ENCODE measurements at places on chromosomes 4 and X. TPM values are rescaled to one million over a fixed set of nuclear protein-coding genes. Genes with fewer than 3 reads are reported as not detected.
A peak's percentile ranks its signal among the peaks of the same experiment; 100 is the strongest.

DNA sequence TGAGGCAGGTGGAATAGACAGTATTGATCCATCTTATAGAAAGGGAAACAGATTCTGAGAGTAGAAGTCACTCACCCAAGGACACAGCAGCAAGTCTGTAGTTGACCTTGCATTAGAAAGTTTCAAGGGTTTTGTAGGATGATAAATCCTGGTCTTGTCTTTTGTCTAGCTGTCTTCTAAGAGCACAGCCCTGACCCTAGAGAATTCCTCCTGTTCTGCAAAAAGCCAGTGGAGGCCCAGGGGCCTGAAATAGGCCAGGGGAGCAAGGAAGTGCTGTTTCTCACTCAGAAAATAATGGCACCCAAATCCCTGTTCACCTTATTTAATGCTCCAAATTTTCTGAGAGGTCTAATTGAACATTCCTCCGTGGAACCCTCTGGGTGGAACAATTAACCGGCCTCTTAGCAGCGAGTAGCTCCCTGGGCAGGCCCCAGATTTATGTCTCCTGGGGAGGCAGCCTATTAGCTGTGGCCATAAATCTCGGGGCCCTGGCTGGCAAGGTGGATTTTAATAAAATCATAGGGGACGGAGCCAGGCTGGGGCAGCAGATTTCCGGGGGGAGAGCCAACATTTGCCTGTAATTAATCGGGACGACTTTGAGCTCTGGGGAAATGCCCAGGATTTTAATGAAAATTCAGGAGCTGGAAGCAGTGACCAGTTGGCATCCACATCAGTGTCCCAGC lies 49.2 kb upstream of the MSX1 start:
- H3K27ac ChIP-seq, result no peak overlapping the region
- H3K4me3 ChIP-seq, result no peak overlapping the region
- H3K27me3 ChIP-seq, result peaks cover 38% of the 10 kb centered on the region
- H3K36me3 ChIP-seq, result no peaks in the 10 kb centered on the region
- H3K4me1 ChIP-seq, result no peaks in the 10 kb centered on the region
- DNase-seq, result no peak

DNA sequence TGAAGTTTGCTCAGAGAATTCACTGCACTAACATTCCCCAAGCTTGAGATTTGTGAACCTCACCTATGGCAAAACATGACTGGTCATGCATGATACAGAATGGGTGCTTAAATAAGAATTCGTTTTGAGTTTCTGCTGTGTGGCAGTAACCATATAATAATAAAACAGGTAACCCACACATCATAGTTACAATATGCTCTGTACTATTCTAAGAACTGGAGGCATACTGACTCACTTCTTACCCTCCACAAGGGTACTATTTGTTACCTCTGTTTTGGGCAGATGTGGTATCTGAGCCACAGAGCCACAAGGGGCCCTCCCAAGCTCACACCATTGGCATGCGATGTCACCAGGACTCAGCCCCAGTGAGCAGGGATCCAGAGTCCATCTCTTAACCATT lies 17.6 kb downstream of the SLC2A9 start:
- DNase-seq, result no peak
- no peak overlapping the region for H3K4me3 ChIP-seq
- H3K27ac ChIP-seq, result no peak overlapping the region
- no peaks in the 10 kb centered on the region for H3K36me3 ChIP-seq
- H3K27me3 ChIP-seq, result peaks cover 2% of the 10 kb centered on the region

GRCh38 chrX:20315140-20315539 lies 48.4 kb upstream of the RPS6KA3 start:
- no peak overlapping the region for H3K27ac ChIP-seq
- no peaks in the 10 kb centered on the region for H3K36me3 ChIP-seq
- H3K4me3 ChIP-seq, result no peak overlapping the region
- peaks cover 3% of the 10 kb centered on the region for H3K27me3 ChIP-seq
- DNase-seq, result no peak

- H3K36me3 ChIP-seq, result no peaks in the 10 kb centered on the region
- peak overlapping the region; percentile 83 for H3K4me3 ChIP-seq
- no peaks in the 10 kb centered on the region for H3K27me3 ChIP-seq
- peaks cover 62% of the 10 kb centered on the region for H3K4me1 ChIP-seq
- peak overlapping the region; percentile 86 for H3K27ac ChIP-seq
Measured at GRCh38 chrX:136168929-136169735, 21.8 kb downstream of the FHL1 start.

DNA sequence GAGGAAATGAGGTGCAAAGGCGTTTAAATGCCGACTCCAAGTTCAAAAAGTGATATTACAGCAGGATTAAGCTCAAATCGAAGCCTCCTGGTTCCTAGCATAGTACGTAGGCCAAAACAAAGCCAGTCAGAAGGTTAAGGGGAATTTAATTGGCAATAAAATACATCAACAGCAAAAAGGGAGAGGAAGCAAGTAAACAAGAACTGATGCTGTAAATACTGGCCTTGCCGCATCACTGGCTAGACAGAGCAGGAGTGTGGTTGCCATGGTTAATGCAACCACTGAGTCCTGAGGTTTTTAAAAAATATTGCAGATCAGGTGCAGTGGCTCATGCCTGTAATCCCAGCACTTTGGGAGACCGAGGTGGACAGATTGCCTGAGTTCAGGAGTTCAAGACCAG lies 63.2 kb upstream of the FBXW7 start:
- no peak overlapping the region for H3K4me3 ChIP-seq
- H3K27ac ChIP-seq, result no peak overlapping the region
- peaks cover 10% of the 10 kb centered on the region for H3K27me3 ChIP-seq
- H3K36me3 ChIP-seq, result no peaks in the 10 kb centered on the region
- no peak for DNase-seq
- no peaks in the 10 kb centered on the region for H3K4me1 ChIP-seq

- H3K4me3 ChIP-seq, result no peak overlapping the region
- H3K27me3 ChIP-seq, result peaks cover 7% of the 10 kb centered on the region
- no peak for DNase-seq
- H3K4me1 ChIP-seq, result no peaks in the 10 kb centered on the region
Measured at GRCh38 chr4:39808231-39808749, 110.4 kb downstream of the UBE2K start.

- no peak within 1 kb of the TSS for H3K27ac ChIP-seq
- H3K4me3 ChIP-seq, result no peak within 1 kb of the TSS
- H3K4me1 ChIP-seq, result peaks cover 17% of the 10 kb centered on the region
- no peak for DNase-seq
Measured at GRCh38 chrX:153903991-153904957, at the start of gene AVPR2. Gene AVPR2 (plus strand): TSS chrX:153904673. CDS start chrX:153905146, 473 bp downstream.

GRCh38 chr4:153005899-153006381 lies 69.8 kb downstream of the FHDC1 start:
- no peaks in the 10 kb centered on the region for H3K36me3 ChIP-seq
- peaks cover 9% of the 10 kb centered on the region for H3K4me1 ChIP-seq
- no peak overlapping the region for H3K27ac ChIP-seq
- no peak for DNase-seq
- no peak overlapping the region for H3K4me3 ChIP-seq

GRCh38 chr4:109801099-109801789 lies 555 bp downstream of the CFI start:
- peaks cover 10% of the 10 kb centered on the region for H3K4me1 ChIP-seq
- H3K27ac ChIP-seq, result no peak overlapping the region
- H3K4me3 ChIP-seq, result no peak overlapping the region
- no peaks in the 10 kb centered on the region for H3K36me3 ChIP-seq
- 0 out of 2 replicates have a peak, but pooled peaks cover 4% of the 10 kb centered on the region for H3K27me3 ChIP-seq

- no peak overlapping the region for H3K4me3 ChIP-seq
- peak overlapping the region; percentile 20 for H3K27ac ChIP-seq
- DNase-seq, result no peak
- H3K4me1 ChIP-seq, result peaks cover 50% of the 10 kb centered on the region
- peaks cover 8% of the 10 kb centered on the region for H3K36me3 ChIP-seq
Measured at GRCh38 chr4:39256436-39256835, 74.1 kb downstream of the WDR19 start.

DNA sequence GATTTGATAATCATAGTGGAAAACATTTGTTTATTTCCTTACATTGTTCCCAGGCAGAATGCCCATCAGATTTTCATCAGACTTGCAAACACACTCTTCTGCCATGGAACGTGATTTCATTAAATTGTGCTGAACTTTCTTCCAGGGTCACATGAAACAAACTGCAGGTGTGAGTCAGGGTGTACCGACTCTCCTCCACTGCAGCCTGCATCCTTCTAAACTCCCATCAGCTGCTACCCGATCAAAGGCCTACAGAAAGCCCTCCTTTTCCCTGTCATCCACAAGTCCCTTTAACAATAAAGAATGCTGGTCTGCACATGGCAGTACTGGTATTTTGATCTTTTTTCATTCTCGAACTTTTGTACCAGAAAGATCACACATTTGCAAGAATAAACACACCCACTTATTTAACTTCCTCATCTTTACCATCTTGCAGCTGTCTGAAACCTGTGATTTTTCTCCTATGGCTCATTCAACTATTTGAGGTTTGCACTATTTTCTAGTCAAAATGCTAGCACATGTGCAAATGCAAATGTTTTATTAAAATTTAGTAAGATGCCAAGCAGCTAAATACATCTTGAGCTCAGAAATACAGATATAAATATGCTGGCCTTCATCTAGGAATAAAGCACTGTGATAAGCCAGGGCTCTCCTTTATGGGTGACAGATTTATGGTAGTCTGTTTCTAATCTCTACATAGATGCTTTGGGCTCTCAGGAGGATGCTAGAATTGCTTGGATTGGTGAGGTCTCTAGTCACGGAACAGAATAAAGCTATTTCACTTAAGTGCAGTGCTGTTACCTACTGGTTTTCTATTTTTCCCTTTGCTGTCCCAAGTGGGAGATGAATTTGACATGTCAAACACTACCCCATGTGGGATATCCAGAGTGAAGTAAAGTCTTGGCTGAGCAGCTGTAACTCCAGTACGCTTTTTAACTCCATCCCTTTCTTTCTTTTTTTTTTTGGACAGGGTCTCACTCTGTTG lies 25.8 kb upstream of the ARHGAP24 start:
- DNase-seq, result no peak
- H3K27ac ChIP-seq, result no peak overlapping the region
- H3K36me3 ChIP-seq, result no peaks in the 10 kb centered on the region
- H3K4me3 ChIP-seq, result no peak overlapping the region

DNA sequence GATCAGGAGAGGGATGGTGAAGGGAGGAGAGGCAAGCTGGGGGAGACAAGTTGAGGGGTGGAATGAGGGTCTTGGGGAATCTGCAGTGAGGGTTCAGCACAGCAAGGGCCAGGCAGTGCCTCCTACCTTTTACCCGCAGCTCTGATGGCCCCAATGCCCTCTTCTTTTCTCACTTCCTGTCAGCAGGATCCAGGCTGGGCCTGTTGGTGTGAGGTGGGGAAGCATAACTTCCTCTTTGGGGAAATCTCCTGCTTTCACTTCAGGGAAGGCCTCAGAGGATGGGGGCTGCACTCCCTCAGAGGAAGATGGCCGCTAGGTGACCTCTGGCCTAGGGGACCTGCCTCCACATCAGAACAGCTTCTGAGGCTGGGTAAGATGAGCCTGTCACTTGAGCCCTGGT lies 36.5 kb downstream of the EFNB1 start:
- no peaks in the 10 kb centered on the region for H3K36me3 ChIP-seq
- H3K27me3 ChIP-seq, result peaks cover 17% of the 10 kb centered on the region
- no peak for DNase-seq
- H3K27ac ChIP-seq, result no peak overlapping the region

- no peaks in the 10 kb centered on the region for H3K27me3 ChIP-seq
- H3K27ac ChIP-seq, result no peak overlapping the region
- no peaks in the 10 kb centered on the region for H3K4me1 ChIP-seq
- DNase-seq, result no peak
- no peak overlapping the region for H3K4me3 ChIP-seq
Measured at GRCh38 chr4:21041708-21042107, 341.4 kb downstream of the PACRGL start.

GRCh38 chrX:143306991-143307937 lies 210.0 kb downstream of the SPANXN3 start:
- no peaks in the 10 kb centered on the region for H3K27me3 ChIP-seq
- no peak for DNase-seq
- no peaks in the 10 kb centered on the region for H3K36me3 ChIP-seq
- no peak overlapping the region for H3K27ac ChIP-seq
- no peak overlapping the region for H3K4me3 ChIP-seq

DNA sequence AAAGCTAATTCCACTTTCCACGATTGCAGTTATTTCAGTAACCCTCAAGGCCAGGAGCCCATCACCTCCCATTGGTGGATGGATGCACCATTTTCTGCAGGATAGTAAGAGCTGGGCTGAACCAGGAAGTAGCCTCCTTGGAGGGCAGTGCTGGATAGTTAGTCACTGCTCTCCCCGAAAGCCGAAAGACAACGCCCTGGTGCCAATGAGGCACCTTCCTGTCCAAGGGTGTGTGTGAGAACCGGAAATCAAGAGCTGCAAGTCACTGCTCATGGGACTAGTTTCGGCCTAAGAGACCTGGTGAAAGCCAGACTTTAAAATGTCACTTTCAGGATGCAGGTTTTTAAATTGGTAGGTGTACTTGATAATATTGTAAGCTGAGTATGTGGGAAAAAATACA lies 203.8 kb upstream of the HS3ST1 start:
- DNase-seq, result no peak
- no peak overlapping the region for H3K4me3 ChIP-seq
- H3K36me3 ChIP-seq, result no peaks in the 10 kb centered on the region
- H3K27ac ChIP-seq, result no peak overlapping the region

DNA sequence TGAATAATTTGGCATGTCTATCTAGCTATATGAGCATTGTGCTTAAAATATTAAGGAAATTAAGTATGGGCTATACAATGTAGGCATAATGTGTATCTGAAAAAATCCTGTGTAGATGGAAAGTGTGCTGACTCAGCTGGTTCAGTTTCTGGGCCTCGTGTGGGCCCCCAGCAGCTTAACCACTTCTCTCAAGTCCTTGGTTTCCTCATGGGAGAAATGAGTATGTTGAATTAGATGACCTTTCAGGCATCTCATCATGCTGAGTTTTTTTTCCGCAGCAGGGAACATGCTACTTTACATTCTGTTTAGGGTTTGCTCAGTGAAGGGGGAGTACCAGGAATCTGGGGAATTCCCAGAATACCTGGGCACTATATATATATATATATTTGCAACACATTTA lies 30.5 kb downstream of the RHOH start:
- no peaks in the 10 kb centered on the region for H3K4me1 ChIP-seq
- H3K4me3 ChIP-seq, result no peak overlapping the region
- H3K36me3 ChIP-seq, result no peaks in the 10 kb centered on the region
- DNase-seq, result no peak
- H3K27me3 ChIP-seq, result peaks cover 8% of the 10 kb centered on the region

DNA sequence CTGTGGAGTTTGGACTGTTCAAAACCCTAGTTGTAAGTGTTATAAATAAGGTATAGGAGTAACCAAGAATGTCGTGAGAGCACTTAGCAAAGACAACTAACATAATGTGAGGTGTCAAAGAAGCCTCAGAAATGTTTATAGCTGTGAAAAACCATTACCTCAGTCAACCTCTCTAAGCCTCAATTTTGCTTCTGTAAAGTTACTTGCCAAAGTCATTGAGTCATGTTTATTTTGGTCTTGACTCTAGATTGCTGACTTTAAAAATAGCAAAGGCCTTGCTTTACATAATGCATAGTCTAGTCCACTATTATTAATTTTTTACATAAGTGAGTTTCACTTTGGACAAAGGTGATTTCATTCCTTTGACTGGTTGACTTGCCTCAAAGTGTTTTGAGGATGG lies 257.6 kb upstream of the CXXC4 start:
- H3K4me3 ChIP-seq, result no peak overlapping the region
- H3K27me3 ChIP-seq, result no peaks in the 10 kb centered on the region
- H3K36me3 ChIP-seq, result no peaks in the 10 kb centered on the region
- no peak for DNase-seq
- H3K27ac ChIP-seq, result no peak overlapping the region

GAB3 gene
- total RNA-seq, result 0.05 TPM

KIAA1210 gene
- total RNA-seq, result not detected

NAP1L5 gene
- total RNA-seq, result 18.4 TPM

OTUD5 gene
- 50.5 TPM for total RNA-seq

ZDHHC15 gene
- total RNA-seq, result not detected

PNMA6F gene
- not detected for total RNA-seq

CENPVL2 gene
- not detected for total RNA-seq

All from HFFc6 (cell line).